ENCODE measurements at places on chromosomes 12 and 14.

GRCh38 chr14:81871706-81872105 is 338.1 kb upstream of the SEL1L start:
- no peak for DNase-seq

GRCh38 chr12:31218203-31219025 is 107.5 kb downstream of the SINHCAF start:
- DNase-seq = no peak

DNA sequence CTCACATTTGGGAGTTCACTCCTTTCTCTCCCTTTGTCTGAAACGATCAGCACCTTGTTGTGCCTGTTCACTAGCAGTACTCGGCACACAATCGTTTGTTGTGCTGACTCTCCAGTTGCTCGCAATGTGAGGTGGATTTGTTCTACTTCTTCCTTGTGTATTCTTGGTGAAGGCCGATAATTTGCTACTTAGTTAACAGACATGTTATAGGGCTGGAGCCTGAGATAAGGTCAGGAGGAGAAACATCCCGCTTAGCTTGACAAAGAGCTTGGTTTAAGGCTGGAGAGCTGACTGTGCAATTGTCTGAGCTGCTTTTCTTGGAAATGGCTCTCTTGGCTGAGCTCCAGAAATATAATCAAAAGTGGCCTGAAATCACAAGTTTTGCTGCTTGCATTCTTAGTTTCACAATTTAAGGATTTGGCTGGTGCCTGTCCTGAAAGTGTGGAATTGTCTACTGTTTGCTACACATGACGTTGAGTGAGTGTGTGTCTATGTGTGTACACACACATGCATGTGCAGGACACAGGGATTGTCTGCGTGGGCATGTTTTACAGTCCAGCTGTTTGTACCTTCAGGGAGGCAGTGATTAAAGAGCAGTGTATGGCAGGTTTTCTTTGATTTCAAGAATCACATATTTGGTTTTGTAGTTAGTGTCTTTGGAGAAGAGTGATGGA is 77.7 kb downstream of the ARF6 start:
- DNase-seq = peak; percentile 75

DNA sequence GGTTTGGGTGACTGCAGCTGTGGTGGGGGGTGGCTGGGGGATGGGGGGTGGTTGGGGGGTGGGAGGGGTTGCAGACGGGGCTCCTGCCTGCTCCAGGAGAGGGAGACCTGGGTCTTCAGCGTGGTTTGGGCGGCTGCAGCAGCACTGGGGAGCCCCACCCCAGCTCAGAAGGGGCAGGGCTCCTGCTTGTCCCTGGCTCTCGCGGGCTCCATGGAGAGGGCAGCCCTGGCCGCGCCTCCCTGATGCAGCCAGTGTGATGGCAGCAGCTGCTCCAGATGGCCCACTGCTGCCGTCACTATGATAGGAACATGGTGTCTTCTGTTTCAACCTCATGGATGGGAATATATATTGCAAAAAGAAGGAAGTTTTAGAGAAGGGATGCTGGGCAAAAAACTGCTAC is 22.9 kb downstream of the TRHDE start:
- no peak for DNase-seq
